ENCODE measurements at places on chromosomes 2 and 18.

- DNase-seq: no peak
Measured at GRCh38 chr2:101811226-101812015, 113.9 kb downstream of the MAP4K4 start.

DNA sequence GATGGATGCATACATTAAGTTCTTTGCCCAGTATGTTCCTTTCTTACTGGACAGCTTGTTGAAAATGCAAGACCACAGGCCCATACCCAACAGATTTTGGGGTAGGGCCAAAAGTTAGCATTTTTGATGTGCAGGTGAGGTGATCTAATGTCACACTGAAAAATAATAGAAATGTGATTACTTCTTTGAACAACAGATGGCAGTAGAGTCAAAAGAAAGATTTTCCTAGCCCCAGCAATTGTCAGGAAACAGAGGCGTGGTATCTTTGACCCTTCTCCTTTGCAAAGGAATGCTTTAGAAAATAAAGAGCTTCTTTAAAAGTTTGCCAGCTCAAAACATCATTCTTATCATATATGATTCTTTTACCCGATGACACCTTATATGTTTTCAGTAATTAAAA is 343.6 kb upstream of the SYT4 start:
- DNase-seq: no peak

DNA sequence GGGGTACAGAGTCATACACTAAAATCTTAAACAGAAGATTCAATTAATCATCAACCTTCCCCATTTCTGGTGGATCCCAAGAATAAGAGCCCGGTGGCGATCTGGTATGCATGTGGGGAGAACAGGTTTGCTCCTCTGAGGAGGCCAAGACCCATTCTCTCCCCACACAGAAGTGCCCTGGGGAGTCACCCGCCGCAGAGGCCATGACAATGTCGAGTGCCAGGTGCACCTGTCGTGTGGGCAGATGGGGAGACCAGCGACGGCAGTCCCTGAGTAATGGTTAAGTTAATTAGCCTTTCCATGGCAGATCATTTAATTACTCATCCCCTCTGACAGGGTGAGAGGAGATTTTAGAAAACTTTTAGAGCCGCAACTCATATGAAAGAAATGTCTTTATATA is 345.0 kb downstream of the NCKAP5 start:
- no peak for DNase-seq

- DNase-seq: no peak
Measured at GRCh38 chr2:43218155-43218701, 8.2 kb downstream of the ZFP36L2 start.

DNA sequence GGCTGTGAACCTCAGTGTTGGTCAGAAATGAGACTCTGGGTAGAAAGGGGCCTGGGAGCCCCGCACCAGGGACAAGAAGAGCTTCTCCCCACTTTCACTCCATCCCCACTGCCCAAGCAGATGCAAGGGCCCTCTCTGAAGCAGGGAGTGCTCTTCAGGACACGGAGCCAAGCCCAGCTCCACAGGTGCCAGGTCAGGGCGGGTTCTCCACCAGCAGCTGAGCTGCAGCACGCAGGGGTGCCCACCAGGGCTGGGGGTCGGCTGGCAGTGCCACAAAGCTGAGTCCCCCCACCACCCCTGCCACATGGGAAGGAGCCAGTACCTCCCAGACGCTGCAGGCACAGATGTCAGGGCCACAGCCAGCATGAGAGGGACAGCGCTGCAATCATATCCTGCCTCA is 106.2 kb downstream of the INHBB start:
- no peak for DNase-seq

DNA sequence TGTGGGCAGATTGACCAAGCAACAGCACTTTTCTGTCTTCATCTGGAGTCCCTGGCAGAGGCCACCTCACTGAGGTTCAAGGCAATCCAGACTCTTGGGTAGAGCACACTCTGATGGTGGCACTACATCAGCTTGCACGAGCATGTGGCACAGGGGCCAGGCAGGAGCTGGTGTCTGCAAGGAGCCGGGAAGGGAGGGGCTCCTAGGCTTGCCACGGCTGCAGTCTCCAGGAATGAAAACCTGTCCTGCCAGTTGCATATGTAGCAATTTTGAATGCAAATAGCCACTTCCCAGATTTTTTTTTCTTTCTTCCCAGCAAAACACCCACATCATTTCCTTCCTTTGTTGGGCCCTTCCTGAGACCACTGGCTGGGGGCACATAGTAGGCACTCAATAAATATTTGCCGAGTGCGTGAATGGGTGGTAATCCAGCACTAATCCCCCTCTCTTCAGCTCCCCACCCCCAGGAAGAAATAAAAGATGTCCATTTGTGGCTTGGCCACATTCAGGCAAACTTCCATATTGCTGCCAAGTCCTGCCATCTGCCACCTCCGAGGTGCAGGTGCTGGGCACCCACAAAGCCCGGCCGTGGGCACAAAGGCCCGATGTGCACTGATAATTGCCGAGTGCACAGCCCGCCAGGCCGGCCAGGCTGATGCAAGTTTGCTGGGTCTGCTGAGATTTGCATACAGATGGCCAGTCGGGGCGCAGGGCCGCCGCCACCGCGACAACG is 72.4 kb downstream of the MYCN start:
- DNase-seq: no peak

DNA sequence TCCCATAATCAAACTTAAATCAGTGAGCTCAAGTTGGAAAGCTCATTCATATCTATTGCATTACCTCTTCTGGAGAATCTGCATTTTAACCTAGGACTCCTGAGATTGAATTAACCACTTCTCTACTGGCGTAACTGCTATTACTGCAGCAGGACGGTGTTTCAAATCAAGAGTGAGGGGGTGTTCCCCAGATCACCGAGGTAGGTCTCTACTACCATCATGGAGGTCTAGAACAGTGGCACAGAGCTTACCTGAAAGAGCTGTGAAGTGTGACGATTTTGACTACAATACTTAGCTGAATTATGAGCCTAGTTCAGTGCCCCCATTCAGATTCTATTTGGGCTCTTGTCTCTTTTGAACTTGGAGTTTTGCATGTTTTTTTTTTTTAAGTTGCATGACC is 119.5 kb downstream of the POLE4 start:
- no peak for DNase-seq

DNA sequence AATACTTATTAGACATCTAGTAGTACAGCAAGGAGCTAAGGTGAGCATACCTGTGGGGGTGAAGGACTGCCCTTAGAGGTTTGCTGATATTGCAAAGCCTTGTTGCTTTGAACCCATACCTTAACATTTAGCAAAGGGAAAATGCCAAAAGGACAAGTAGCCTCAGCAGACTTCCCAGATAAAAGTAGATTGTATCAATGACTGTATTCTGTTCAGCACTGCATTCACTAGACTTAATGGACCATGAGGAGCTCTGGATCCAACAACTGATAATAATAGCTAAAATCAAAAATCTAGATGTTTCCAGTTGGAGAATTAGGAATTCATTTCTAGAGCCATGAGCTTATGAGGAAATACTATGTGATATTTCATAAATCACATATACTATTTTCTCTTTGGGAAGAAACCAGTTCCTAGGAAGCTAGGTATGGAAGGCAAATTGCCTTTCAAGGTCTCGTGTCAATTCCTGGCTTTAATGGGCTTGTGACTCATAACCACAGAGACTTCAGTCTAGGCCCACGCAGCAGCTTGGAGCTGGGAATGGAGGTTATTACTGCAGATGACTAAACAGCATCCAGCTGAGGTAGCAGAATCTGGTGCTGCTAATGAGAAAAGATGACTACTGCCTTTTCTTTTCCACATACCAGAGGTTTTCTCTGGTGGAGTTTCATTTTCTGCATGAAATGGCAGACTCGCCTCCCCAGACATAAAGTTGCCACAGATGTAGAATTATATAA is 191.2 kb upstream of the NABP1 start:
- DNase-seq: no peak

GRCh38 chr18:28816155-28816554 is 639.2 kb upstream of the CDH2 start:
- DNase-seq: no peak

GRCh38 chr2:129821445-129821844 is 158.0 kb upstream of the RAB6C start:
- DNase-seq: no peak

GRCh38 chr18:25244170-25244569 is 107.8 kb downstream of the ZNF521 start:
- no peak for DNase-seq

DNA sequence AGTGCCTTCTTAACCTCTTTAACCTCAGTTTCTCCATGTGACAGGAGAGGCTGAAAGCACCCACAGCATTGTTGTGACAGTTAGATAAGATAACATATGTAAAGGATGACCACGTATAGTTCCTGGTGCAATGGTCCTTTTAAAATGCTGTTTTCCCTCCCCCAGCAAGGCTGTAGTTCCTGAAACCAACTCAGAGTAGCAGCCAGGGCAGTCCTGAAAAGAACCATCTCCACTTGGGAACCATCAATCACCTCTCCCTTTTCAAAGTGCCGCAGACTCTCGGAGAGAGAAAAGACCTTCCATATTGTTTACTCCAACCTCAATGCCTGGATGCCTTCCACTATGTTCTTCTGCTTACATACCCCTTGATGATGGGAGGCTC is 158.8 kb downstream of the DDX1 start:
- no peak for DNase-seq

DNA sequence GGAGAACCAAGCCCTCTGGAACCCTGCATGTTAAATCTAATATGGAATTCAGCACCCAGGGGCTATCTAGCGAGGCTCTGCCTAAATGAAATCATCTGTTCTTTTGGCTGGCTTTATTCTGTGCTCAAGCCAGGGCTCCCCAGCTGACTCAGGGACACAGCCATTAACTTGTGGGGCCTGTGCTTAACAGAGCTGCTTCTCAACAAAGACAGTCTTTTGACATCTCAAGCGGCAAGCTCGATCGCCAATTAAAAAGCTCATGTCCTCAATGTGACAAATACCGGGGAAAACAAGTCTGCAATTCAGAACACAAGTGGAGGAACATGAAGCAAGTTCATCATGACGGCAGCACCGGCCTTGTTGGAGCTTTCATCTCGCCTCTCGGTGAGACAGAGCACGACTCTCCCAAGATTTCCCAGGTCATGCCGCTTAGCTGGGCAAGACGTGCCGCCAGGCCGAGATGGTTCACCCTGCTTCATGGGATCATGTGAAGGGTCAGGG is 64.9 kb downstream of the KLHL29 start:
- DNase-seq: no peak

- DNase-seq: no peak
Measured at GRCh38 chr2:233934524-233934923, 17.4 kb downstream of the TRPM8 start.

DNA sequence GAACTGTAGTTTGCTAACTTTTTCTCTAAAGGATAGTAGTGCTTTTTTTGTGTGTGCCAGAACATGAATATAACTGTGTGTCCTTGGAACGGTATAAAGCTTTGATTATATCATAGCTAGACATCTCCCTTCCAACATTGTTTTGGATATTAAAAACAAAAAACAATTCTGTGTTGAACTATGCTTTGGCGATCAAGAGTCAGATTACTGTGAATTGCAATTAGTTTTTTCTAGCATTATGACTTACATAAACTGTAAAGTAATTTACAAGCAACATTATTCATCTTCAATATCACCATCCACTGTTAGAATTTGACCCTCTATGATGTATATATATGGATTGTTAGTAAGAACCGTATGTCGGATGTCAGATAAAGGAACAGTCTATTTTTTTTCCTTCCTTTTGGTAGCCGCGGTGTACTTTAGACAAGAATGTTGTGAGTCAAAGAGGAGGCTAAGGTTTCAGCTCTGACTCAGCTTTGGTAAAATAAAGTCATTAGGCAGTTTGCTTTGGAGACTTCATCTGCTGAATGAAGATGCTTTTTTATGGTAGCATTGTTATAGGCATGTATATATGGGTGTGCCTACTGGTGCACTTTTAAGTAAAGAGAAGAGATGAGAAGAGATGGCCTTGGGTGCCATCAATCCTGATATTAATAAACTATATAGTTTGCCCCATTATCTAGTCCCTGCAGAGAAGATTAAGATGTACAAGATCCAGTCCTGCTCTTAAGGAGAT is 76.4 kb downstream of the LTBP1 start:
- no peak for DNase-seq

GRCh38 chr2:227164763-227165291 is 403 bp downstream of the COL4A3 start:
- DNase-seq: no peak

DNA sequence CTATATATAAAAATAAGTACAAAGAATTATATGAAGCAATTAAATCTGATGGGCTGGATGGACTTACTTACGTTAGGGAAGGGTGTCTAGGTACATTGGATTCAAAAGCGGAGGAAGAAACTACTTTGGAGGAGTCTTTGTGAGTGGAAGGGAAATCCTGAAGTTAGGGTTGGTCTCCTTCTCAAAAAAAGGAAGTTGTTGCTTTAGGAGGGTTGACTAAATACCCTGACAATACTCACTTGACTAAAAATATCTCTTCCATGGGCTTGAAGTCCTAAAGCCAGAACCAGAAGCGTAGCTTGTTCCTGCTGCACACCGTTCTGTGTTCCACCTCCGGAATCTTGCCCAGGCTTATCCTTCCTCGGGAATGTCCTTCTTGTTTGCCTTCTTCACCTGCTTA is 143.3 kb upstream of the ZEB2 start:
- DNase-seq: no peak

DNA sequence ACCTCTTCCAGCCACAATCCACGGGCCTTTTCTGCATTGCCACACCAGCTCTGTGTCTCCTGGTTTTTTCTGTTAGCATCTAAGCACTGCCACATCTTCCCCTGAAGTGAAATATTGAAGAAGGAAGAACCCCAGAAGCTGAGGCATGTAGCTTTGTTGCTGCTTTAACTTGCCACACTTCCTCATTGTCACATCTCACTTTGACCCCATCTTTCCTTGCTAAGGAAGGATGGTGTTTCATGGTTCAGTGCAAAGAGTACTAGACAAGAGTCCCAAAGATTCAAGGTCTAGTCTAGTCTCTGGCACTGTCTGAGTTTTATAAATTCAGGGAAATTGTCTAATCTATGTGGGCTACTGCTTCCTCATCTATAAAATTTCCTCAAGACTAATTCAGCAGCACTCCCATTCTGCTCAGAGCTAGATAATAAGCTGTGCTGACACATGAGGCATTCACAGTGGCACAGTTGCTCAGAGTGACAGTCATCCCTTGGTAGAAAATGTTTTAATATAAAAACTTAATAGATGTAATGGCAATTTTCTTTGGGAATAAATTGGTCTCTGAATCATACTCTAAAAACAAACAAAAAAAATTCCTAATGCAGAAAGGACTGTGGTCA is 483.0 kb upstream of the ID2 start:
- DNase-seq: no peak

GRCh38 chr2:8230466-8230865 is 451.4 kb upstream of the ID2 start:
- no peak for DNase-seq
